ENCODE measurements at places on chromosomes 5 and 9. TPM values are rescaled to one million over a fixed set of nuclear protein-coding genes. Genes with fewer than 3 reads are reported as not detected.

The SLC23A1 gene
- total RNA-seq = not detected

The PNPLA7 gene
- 25.2 TPM for total RNA-seq

The SLC6A18 gene
- not detected for total RNA-seq

DNA sequence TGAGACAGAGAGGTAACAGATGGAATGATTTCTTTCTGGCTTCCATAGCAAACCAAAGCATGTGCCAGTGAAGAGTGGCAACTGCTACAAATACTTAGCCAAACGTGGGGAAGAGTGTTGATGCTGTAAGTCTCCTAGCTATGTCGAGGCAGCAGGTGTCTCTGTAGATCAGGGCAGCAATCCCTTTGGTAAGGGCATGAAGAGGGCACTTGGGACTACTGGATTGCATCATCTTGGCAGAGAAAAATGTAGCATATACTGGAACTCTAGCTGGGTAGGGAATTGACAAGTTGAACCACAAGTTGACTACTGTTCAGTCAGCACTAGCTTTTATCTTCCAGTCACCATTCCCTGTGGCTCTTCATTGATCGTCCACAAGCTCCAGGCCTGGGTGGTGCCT, 75.8 kb downstream of the GHR start:
- no peak for DNase-seq

DNA sequence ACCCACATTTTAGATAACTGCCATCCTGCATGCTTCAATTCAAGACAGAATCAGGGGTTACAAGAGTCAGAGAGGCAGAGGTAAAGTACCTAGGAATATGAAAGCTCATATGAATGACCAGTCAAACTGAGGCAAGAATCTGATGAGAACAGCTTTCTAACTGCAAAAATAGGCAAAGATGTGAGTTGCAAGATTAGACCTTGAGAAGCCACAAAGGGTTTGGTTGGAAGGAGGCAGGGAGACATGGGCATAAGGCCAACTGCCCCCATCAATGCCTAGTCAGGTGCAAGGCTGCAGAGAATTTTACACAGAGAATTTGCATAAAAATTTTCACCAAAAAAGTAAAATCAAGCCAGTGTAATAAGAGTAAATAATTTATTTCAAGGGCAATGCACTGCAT, 12.8 kb downstream of the FAM114A2 start:
- no peak for DNase-seq

GRCh38 chr5:75536147-75536546, 24.5 kb downstream of the POLK start:
- no peak for DNase-seq

- no peak for DNase-seq
These were observed 10.0 kb upstream of the MYORG start for GRCh38 chr9:34386656-34387055.

- no peak for DNase-seq
These were observed 28.3 kb downstream of the LRRC70 start for GRCh38 chr5:62606878-62607277.

DNA sequence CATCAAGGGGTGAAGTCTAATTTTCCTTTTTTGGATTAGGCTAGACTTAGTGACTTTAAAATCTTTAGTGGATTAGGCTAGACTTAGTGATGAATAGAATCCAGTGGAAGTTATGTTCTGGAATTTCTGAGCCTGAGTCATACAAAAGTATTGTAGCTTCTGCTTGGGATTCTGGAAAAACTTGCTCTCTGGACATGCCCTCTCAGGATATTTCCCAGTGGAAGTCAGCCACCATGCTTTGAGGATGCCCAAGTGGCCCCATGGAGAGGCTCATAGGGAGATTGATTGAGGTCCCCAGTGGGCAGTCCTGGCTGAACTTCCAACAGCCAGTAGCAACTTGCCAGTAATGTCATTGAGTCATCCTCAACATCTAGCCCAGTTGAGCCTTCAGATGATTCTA, 112.4 kb upstream of the PRLR start:
- DNase-seq = no peak

- DNase-seq = no peak
These were observed 108.6 kb upstream of the SPOCK1 start for GRCh38 chr5:137607771-137608170.

Measured in tibial nerve (tissue), 4 donors.